Effector memory CD8-positive, alpha-beta T cell (primary cell): ENCODE measurements at places on chromosomes 6 and 20.

- DNase-seq = no peak
Measured at GRCh38 chr20:63066506-63067265, 59.9 kb upstream of the BHLHE23 start.

DNA sequence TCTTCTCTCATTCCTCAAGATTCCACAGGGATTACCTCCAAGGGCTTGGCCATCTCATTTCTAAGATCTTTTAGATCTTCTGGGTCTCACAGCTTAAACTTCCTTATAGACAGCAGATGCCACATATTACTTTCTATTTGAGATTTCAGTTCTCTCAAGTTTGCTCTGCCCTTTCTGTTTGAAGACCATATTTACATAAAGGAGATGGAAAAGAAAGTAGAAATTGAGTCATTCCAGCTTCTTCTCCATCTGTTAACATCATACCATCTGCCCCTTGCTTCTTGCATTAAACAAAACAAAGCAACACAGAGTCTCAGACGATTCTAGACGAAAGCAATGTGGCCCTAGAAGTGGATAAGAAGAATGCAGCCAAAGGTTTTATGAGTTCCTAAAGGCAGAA, 203.4 kb downstream of the TTLL2 start:
- no peak for DNase-seq

DNA sequence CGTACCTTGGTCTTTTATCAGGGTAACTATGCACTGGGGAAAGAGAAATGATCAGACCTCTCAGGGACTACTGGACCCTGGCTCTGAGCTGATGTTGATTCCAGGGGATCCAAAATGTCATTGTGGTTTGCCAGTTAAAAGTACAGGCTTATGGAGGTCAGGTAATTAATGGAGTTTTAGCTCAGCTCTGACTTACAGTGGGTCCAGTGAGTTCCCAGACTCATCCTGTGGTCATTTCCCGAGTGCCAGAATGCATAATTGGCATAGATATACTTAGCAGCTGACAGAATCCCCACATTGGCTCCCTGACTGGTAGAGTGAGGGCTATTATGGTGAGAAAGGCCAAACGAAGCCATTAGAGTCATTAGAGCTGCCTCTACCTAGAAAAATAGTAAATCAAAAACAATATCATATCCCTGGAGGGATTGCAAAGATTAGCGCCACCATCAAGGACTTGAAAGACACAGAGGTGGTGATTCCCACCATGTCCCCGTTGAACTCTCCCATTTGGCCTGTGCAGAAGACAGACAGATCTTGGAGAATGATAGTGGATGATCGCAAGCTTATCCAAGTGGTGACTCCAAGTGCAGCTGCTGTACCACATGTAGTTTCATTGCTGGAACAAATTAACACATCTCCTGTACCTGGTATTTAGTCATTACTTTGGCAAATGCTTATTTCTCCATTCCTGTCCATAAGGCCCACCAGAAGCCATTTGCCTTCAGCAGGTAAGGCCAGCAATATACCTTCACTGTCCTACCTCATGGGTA, 152.4 kb downstream of the THBS2 start:
- DNase-seq = no peak

- no peak for DNase-seq
Measured at GRCh38 chr6:47741807-47742206, 40.0 kb upstream of the OPN5 start.

- no peak for DNase-seq
Measured at GRCh38 chr6:166004876-166005275, 162.8 kb downstream of the TBXT start.

DNA sequence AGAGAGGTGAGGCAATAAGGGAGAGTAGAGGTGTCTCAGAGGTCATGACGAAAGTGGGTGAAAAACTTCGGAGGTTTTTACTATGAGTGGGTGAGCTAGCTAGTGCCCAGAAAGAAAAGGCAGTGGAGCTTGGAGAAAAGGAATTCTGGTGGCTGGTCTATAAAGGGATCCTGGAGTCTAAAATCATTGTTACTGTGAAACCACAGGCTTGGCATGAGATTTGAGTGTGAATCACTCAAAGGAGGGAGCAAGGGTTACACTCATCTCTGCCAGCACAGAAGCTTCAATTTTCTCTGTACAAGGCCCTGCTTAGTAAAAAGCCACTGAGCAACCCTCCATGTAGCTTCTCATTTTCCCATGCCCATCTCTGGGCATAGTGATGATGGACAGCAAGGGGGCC, 47.5 kb downstream of the CD83 start:
- no peak for DNase-seq

- DNase-seq = no peak
Measured at GRCh38 chr20:39850246-39850645, 838.8 kb downstream of the MAFB start.

GRCh38 chr6:105442369-105442768, 39.5 kb upstream of the PREP start:
- no peak for DNase-seq

GRCh38 chr20:37349517-37350491, 3.9 kb downstream of the SRC start:
- DNase-seq = no peak

- no peak for DNase-seq
Measured at GRCh38 chr20:47355489-47356219, 845 bp downstream of the ZMYND8 start.

DNA sequence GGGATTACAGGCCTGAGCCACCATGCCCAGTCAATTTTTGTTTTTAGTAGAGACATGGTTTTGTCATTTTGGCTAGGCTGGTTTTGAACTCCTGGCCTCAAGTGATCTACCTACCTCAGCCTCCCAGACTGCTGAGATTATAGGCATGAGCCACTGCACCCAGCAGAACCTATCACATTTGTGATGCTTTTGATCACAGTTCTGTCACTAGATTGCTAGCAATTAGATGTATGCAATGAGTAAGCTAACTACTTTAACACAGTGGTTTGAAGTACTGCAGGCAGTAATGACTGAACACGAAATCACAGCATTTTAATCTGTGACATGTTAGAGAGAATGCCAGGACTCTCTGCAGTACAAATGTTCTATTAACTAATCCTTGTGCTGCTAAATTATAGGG, 19.6 kb upstream of the SAMHD1 start:
- DNase-seq = no peak

- DNase-seq = no peak
Measured at GRCh38 chr6:95288251-95288650, 289.1 kb upstream of the MANEA start.

GRCh38 chr6:140082867-140083297, 708.4 kb upstream of the CITED2 start:
- no peak for DNase-seq

GRCh38 chr6:7522873-7523272, 18.6 kb upstream of the DSP start:
- no peak for DNase-seq

GRCh38 chr20:10519361-10520046, 84.4 kb downstream of the SLX4IP start:
- DNase-seq = no peak

- DNase-seq = no peak
Measured at GRCh38 chr6:20658053-20658452, 123.8 kb downstream of the CDKAL1 start.

GRCh38 chr6:112841553-112842329, 494.6 kb downstream of the RFPL4B start:
- DNase-seq = no peak

DNA sequence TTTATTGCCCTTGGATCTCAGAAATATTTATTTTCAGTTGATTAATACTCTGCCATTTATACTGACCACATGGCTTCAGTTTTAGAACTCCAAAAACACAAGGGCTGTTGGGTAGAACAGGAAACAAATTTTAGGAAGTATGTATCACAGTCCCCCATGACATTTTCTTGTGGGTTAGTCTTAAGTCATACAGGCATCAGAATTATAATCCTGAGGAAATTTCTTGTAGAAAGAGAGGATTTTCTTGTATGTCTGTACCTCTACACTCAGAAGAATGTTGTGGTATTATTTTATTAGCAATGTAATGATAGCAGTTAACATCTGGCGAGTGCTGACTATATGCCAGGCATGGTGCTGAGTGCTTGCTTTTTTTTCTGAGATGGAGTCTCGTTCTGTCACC, 302.9 kb downstream of the CLIC5 start:
- no peak for DNase-seq

GRCh38 chr6:18326001-18326400, 61.1 kb upstream of the RNF144B start:
- no peak for DNase-seq

DNA sequence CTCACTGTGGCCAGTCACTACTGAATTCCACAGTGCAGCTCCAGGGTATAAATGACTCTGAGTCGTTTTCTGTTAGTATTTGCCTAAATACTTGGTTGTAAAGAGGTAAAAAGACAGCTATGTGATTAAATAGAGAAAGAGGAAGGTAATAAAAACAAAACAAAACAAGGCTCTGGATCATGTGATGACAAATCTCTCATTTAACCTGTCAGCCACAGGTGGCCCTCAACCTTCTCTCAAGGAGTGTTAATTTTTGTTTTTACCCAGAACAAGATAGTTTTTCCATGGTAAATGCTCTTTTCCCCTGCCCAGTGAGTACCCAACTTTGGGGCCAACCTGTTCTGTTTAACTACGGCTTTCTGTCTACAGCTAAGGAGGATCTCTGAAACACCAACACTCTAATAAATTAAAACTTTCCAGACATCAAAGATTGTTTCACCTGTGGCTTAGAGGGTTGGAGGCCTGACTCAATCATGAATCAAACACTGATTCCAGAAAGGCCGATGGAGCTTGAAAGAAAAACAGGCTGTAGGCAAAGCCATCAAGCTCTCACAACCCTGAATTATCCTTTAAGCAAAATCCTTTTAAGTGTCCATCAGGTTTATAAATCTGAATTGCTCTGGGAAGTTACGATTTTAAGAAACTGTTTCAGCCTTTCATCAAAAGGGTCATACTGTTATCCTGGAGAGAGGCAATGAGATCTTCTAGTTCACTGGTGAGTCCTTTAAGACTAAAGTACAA, 81.5 kb upstream of the BCLAF1 start:
- DNase-seq = no peak

DNA sequence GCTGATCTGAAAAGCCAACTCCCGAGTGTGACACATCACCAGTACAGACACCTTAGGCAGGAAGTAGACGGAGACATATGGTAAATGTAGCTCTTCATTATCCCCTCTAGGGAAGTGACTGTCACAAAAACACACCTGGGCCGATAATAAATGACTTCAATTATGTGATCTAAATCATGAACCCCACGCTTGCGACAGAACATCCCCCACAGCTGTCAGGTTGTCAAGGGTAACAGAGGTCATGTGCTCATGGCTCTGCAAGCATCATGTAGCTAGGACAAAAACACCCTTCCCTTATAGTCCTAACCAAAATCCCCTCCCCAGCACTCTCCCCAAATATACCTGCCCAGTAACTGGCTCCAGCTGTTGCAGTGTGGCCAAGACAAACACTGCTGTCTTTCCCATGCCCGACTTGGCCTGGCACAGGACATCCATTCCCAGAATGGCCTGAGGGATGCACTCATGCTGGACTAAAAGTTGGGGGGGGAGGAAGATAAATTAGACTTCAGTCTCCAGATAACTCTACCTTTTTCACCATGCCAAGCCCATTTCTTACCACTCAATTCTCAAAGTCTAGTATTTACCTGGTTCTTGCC, 2.9 kb downstream of the DDX39B start:
- no peak for DNase-seq

- no peak for DNase-seq
Measured at GRCh38 chr20:31758521-31758920, 19.4 kb downstream of the TPX2 start.

DNA sequence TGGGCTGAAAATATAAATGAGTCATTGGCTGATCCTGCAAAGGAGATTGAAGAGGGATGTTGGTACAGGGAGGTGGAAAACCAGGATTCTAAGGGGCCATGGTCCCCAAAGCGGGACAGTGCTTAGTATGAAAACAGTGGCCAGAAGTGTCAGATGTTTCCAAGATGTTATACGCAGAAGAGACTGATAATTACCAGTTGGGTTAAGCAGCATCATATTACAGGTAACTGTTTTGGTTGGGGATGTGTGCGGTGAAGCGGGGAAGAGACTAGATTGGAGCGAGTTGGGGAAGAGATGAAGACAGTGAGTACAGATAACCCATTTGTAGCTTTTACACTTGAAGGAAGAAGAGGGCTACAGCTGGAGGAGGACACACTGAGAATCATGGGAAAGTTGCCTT, 80.8 kb downstream of the PLEKHG1 start:
- no peak for DNase-seq

GRCh38 chr6:43775535-43775885, 5.5 kb downstream of the VEGFA start:
- no peak for DNase-seq

DNA sequence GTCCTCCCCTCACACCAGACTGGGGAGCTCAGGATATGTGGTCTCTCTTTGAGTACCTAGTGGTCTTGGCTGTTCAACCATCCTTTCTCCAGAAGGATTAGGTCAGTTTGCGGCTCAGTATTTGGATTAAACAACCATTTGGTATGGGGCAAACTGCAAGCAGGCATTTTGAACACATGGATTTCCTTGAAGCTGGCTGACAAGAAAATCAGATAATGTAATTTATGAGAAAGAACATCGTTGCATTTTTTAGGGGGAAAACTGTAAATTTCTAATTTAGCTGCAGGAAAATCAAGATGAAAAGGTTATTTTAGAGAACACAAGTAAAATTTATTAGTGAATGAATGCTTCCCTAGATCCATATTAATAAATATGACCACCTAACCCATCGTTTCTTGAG, 25.3 kb downstream of the DPPA5 start:
- DNase-seq = no peak

GRCh38 chr6:134014588-134015137, 37.8 kb downstream of the SLC2A12 start:
- no peak for DNase-seq

DNA sequence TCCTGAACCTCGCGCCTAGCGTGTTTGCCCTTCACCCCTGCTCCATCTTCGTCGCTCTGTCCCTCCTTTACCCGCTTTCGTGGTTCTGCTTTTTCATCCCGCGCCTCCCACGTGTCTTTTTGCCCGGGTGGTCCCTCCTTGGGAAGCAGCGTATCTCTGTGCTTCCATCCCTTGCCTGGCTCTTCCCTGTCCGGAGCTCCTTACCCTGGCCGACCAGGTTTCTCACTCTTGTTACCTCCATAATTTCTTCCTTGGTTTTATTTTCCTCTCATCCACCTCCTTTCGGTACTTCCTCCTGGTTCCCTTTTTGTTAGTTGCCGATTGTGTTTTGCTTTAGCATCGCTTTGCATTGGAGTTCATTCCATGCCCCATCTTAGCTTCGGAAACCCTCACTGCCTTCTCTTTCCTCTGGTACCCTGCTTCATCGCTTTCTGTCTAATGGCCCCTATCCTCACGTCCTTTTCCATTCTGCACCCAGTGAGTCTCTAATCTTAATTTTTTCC, 735 bp downstream of the FAM135A start:
- no peak for DNase-seq

- no peak for DNase-seq
Measured at GRCh38 chr6:136927292-136927691, 5.2 kb downstream of the SLC35D3 start.

DNA sequence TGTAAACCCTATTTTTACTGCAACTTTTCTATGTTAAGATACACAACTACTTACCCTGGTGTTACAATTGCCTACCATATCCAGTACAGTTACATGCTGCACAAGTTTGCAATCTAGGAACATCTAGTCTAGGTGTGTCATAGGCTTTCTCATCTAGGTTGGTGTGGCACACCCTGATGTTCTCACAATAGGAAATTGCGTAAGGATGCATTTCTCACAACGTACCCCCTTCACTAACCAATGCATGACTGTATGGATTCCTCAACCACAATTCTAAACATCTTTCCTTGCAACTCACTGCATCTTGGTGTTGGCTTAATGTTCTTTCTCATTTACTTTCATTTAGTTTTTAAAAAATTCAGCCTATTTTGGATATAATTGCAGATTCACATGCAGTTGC, 31.6 kb downstream of the GJA10 start:
- DNase-seq = no peak
